ENCODE measurements at places on chromosomes 2 and 18.

GRCh38 chr2:223633656-223634055 lies 31.5 kb upstream of the SCG2 start:
- H3K36me3 ChIP-seq = no peaks in the 10 kb centered on the region
- no peaks in the 10 kb centered on the region for H3K27me3 ChIP-seq
- no peak for DNase-seq

GRCh38 chr2:241037498-241037897 lies 39.1 kb downstream of the SNED1 start:
- H3K4me1 ChIP-seq = no peaks in the 10 kb centered on the region
- no peaks in the 10 kb centered on the region for H3K36me3 ChIP-seq
- no peak for DNase-seq

DNA sequence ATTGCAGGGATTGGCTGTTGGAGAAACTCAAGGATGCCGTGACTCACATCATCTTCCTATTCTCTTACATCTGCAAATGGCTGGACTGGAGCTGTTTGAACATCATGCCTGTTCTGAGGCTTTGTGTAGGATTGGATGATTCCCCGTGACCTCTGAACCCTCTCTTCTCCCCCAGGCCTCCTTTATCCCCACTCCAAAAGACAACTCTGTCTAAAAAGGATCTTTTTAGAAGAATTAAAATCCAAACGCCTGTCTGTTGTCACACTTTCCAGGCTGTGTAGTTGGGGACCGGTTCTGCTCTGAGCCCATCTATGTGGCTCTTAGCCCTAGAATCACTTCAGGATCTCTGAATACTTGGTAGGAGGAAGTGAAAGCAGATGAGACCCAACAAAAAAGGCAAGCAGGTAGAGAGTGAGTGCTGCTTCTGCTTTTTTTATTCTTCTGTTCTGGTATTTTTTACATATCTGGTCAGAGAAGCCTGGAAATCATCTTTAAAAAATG lies 565 bp downstream of the SP140 start:
- H3K36me3 ChIP-seq = no peaks in the 10 kb centered on the region
- no peaks in the 10 kb centered on the region for H3K27me3 ChIP-seq
- peak overlapping the region; percentile 38 for H3K4me3 ChIP-seq
- H3K4me1 ChIP-seq = no peaks in the 10 kb centered on the region

GRCh38 chr18:22985250-22985649 lies 52.1 kb downstream of the RBBP8 start:
- no peak overlapping the region for H3K4me3 ChIP-seq
- DNase-seq = no peak
- no peaks in the 10 kb centered on the region for H3K27me3 ChIP-seq
- peaks cover 8% of the 10 kb centered on the region for H3K36me3 ChIP-seq

DNA sequence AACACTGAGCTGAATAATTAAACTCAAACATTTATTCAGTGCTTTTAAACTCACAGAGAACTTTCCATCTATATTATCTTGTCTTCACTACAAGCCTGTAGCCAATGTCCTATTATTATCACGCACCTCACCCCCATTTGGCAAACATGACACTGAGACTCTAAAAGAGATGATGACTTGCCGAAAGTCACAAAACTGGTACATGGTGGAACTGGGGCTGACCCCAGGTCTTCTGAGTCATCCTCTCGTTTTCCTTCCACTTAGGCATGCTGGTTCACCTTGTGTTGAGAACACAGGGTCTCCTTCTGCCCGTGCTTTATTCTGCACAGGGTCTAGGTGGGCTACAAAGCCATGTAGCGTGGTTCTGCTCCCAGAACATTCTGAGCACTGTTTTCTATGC lies 230.0 kb upstream of the MGAT5 start:
- DNase-seq = no peak
- H3K4me3 ChIP-seq = no peak overlapping the region
- H3K27ac ChIP-seq = no peak overlapping the region

GRCh38 chr2:129877289-129877741 lies 102.2 kb upstream of the RAB6C start:
- H3K4me3 ChIP-seq = peak overlapping the region; percentile 53
- H3K27ac ChIP-seq = peak overlapping the region; percentile 31
- H3K36me3 ChIP-seq = no peaks in the 10 kb centered on the region
- H3K27me3 ChIP-seq = no peaks in the 10 kb centered on the region
- peak; percentile 95 for DNase-seq

GRCh38 chr2:177398290-177398683 lies 5.7 kb downstream of the AGPS start:
- no peak overlapping the region for H3K27ac ChIP-seq
- no peaks in the 10 kb centered on the region for H3K27me3 ChIP-seq
- no peak overlapping the region for H3K4me3 ChIP-seq
- no peak for DNase-seq
- no peaks in the 10 kb centered on the region for H3K36me3 ChIP-seq
- H3K4me1 ChIP-seq = no peaks in the 10 kb centered on the region

DNA sequence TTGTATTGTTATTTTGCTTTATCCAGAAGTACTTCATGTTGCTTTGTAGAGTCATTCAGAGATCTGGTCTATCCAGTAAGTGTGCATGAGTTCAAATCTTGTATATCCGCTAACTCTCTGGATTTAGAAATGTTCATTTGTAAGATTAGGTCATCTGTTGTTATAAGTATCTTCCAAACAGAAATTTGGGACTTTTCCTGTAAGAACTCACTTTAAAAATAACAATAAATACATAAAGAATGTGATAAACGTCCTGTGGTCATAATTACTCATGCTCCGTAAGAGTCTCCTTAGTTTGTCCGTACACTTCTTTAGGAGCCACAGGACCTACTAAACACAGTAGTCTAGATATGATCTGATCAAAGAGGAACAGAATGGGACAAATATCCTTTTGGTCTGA lies 699.9 kb upstream of the SLC8A1 start:
- no peaks in the 10 kb centered on the region for H3K36me3 ChIP-seq
- DNase-seq = no peak
- no peak overlapping the region for H3K27ac ChIP-seq
- H3K4me3 ChIP-seq = no peak overlapping the region
- no peaks in the 10 kb centered on the region for H3K27me3 ChIP-seq

- no peaks in the 10 kb centered on the region for H3K36me3 ChIP-seq
- H3K4me1 ChIP-seq = no peaks in the 10 kb centered on the region
- H3K27me3 ChIP-seq = no peaks in the 10 kb centered on the region
- DNase-seq = no peak
- H3K4me3 ChIP-seq = no peak overlapping the region
These were observed 684.5 kb downstream of the BCL11A start for GRCh38 chr2:59868981-59869380.

DNA sequence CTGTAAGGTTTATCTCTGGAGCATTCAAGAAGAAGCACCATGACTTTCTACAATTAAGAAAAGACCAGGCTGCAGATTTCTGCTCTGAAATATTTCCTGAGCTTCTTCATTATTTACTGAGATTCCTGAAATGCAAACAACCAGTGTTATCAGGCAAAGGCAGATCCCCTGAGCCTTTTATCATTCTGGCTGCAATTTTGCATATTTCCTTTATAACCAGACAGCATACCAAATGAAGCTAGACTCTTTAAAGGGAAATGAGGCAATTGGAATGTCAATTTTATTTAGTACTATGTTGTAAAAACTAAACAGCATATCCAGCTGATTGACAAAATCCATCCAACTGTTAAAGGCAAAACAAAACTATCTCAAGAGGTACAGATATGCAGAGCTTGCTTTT lies 372.5 kb downstream of the RIT2 start:
- no peak overlapping the region for H3K4me3 ChIP-seq
- no peaks in the 10 kb centered on the region for H3K27me3 ChIP-seq
- H3K36me3 ChIP-seq = no peaks in the 10 kb centered on the region
- H3K4me1 ChIP-seq = no peaks in the 10 kb centered on the region
- no peak overlapping the region for H3K27ac ChIP-seq
- no peak for DNase-seq

GRCh38 chr18:5542515-5543035 lies 1.2 kb downstream of the EPB41L3 start:
- H3K4me3 ChIP-seq = peak overlapping the region; percentile 61
- peak overlapping the region; percentile 58 for H3K27ac ChIP-seq
- no peaks in the 10 kb centered on the region for H3K4me1 ChIP-seq
- H3K36me3 ChIP-seq = no peaks in the 10 kb centered on the region

DNA sequence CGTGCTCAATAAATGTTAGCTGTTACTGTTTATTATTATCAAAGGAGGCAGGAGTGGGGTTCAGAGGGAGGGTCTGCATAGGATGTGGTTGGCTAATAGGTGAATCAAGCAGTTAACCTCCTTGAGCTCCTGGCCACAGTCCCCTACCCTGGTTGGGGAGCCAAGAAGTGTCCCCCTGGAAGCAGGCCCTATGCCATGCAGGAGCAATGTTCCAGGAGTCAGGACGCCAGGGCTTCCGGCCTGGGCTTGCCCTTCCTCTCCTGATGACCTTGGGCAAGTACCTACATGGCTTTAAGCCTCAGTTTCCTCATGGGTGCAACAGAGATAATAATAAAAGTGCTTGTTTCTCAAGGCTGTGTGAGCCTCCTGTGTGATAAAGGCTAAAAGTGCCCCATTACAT lies 84.9 kb downstream of the DYSF start:
- H3K27me3 ChIP-seq = no peaks in the 10 kb centered on the region
- H3K36me3 ChIP-seq = no peaks in the 10 kb centered on the region
- H3K27ac ChIP-seq = no peak overlapping the region

DNA sequence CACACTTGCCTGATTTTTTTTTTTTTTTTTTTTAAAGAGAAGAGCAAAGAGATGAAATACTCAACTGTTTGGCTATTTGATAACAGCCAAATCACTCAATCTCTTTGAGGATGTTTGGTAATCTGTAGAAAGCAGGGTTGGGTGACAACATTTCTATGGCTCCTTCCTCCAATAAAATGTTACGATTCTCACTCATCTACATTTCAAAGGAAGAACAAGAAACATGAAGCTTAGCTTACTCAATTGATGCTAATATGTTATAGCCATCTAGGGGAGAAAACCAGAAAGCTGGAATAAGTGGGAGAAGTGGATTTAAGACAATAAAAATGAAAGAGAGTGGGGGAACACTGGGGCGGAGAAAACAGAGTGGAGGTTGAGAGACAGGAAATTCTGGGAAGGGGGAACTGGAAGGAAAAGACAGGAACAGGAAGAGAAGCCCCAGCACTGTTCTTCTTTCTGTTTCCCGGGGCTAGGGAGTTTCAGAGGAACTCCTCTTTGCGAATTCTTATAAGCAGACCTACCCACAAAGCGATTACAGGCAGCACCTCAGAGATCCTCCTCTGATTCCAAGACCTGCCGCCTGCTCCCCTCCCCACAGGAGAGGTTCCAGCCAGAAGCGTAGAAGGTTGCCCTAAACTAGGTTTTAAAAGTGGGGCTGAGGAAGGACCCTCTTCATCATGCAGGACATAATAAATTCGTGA lies 13.3 kb downstream of the ST3GAL5 start:
- H3K4me1 ChIP-seq = no peaks in the 10 kb centered on the region
- no peak overlapping the region for H3K4me3 ChIP-seq
- H3K27ac ChIP-seq = no peak overlapping the region
- H3K36me3 ChIP-seq = no peaks in the 10 kb centered on the region

DNA sequence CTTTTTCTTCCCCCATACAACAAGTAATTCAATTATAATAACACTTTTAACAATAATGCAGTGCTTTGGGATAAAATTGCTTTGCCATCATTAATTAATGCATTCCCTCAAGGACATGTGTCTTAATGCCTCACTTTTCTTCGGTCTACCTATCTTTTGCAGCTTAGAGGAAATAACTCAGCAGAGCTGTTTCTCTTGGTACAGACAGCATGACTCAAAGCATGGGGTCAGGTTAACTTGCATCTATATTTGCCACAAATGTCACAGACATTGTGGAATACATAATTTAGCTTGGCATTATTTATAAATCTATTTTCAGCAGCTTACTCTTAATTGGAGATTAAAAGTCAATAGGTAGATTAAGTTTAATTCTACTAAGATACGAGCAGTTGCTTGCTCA lies 376.1 kb upstream of the CNTNAP5 start:
- H3K36me3 ChIP-seq = no peaks in the 10 kb centered on the region
- H3K27me3 ChIP-seq = no peaks in the 10 kb centered on the region
- no peak overlapping the region for H3K27ac ChIP-seq
- H3K4me1 ChIP-seq = no peaks in the 10 kb centered on the region
- DNase-seq = no peak

GRCh38 chr18:59996370-59996966 lies 96.7 kb downstream of the PMAIP1 start:
- peak; percentile 64 for DNase-seq
- H3K27me3 ChIP-seq = no peaks in the 10 kb centered on the region
- H3K36me3 ChIP-seq = no peaks in the 10 kb centered on the region
- no peak overlapping the region for H3K4me3 ChIP-seq
- H3K4me1 ChIP-seq = no peaks in the 10 kb centered on the region

DNA sequence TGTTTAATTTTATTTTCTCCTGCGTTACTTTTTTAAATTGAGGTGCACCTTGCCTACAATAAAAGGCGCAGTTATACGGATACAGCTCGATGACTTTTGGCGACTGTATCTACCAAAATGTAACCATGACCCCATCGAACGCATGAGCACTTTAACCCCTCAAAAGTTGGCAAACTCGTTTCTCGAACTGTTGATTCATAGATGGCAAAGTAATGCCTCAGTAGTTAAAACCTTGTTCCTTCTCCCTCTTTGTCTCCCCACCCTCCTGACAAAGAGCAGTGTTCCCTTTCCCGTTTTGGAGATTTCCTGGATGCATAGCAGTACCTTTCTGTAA lies 577 bp downstream of the MOGAT1 start:
- H3K4me1 ChIP-seq = no peaks in the 10 kb centered on the region
- peaks cover 7% of the 10 kb centered on the region for H3K27me3 ChIP-seq
- no peak overlapping the region for H3K27ac ChIP-seq
- peak overlapping the region; percentile 60 for H3K4me3 ChIP-seq
- DNase-seq = no peak
- H3K36me3 ChIP-seq = no peaks in the 10 kb centered on the region

DNA sequence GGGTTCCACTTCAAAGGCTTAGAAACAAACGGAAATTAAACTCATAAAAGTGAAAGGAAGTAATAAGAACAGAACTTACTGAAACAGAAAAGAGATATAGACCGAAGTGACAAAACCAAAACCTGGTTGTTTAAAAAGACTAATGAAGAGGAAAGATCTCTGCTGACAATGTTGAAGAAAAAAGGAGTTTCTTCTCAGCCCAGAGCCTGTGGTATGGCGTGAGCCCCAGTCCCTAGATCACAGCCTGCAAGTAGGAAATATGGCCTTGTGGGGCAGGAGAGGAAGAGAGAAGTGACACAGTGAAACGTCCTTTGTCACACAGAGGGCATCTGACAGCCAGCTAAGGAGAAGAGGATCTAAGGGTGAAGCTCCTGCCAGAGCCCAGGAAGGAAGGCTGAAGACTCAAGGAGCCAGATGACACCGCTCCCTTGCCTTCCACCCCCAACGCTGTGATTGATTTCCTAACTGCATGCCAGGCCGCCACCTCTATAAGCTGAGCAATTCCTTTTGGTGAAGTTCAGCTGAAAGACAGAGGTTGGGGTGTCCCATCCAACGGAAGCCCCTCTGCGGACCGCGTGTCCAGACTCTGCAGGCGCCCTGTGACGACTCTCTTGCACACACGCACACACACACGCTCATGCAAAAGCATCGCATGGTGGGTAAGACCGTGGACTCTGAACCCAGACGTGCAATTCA lies 141.1 kb downstream of the HDAC4 start:
- no peak for DNase-seq
- H3K4me3 ChIP-seq = no peak overlapping the region
- peak overlapping the region; percentile 25 for H3K27ac ChIP-seq
- H3K27me3 ChIP-seq = no peaks in the 10 kb centered on the region

GRCh38 chr18:34458410-34458977 lies 233.8 kb upstream of the NOL4 start:
- no peak overlapping the region for H3K4me3 ChIP-seq
- no peak overlapping the region for H3K27ac ChIP-seq
- no peak for DNase-seq
- H3K36me3 ChIP-seq = no peaks in the 10 kb centered on the region

GRCh38 chr2:180219491-180219890 lies 212.4 kb upstream of the CWC22 start:
- no peak overlapping the region for H3K27ac ChIP-seq
- H3K4me3 ChIP-seq = no peak overlapping the region
- no peak for DNase-seq
- H3K36me3 ChIP-seq = no peaks in the 10 kb centered on the region
- no peaks in the 10 kb centered on the region for H3K4me1 ChIP-seq
